ENCODE measurements at places on chromosomes 7 and 10.

- no peak for DNase-seq
Observed at GRCh38 chr10:78404296-78404695, 370.6 kb downstream of the RPS24 start.

DNA sequence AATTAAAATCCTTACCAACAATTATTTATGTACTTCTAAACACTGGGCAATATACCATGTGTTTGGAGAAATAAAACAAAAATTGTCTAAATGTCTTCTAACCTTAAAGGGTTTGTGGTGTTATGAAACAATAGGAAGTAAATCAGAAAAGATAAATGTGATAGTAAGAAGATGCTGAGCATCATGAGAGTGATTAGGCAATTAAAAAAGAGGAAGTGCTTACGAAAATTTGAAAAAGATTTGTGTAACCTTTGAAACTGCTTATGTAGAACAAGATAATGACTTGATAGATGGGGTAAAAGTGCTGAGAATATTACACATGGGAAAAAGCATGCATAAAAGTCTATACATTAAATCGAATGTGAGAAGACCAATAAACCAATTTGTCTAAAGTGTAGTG, 573.4 kb upstream of the CNTNAP2 start:
- DNase-seq, result no peak

DNA sequence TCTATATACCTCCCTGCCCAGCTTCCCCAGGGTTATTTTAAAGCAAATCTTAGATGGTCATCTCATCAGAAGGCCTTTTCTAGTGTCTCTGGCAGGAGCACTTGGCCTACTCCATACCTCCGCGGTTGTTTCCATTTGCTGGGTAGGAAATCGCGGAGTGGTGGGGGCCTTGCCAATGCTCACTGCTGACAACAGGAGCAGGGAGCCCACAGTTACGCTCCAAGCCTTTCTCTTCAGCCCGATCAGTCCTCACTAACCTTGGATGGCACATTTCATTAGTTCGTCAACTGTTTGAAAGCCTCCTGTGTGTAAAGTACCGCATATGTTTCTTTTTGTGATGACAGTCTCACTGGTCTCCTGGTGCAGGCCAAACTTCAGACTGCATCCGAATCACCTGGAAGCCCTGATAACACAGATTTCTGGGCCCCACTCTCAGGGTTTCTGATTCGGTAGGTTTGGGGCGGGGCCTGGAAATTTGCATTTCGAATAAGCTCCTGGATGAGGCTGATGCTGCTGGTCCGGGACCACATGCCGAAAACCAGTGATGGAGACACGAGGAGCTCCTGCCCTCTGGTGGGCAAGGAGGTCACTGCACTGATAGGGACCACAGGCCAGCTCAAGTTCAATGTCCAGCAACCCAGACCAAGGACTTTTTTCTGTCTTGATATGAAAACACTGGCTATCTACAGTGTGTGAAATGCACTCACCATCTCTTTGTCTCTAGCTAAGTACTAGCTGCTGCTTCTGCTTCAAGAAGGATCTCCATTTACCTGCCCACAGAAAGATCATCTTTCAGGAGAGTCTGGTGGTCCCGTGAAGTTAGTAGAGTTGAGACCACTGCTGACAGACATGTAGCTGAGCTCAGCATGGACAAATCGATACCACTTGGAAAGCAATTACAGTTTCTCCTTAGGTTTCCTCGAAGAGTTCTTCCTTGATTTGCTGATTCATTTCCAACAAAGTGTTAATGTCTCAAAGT, 14.0 kb downstream of the LRGUK start:
- DNase-seq, result no peak

- no peak for DNase-seq
Observed at GRCh38 chr7:157691586-157692459, 355.0 kb downstream of the DNAJB6 start.

GRCh38 chr10:48976196-48976595, 36.6 kb upstream of the LRRC18 start:
- DNase-seq, result peak; percentile 8

GRCh38 chr7:139103057-139103815, 6.3 kb downstream of the ZC3HAV1 start:
- no peak for DNase-seq

- no peak for DNase-seq
Observed at GRCh38 chr10:51918884-51919325, 219.5 kb upstream of the CSTF2T start.

- DNase-seq, result no peak
Observed at GRCh38 chr7:22159341-22159740, 197.6 kb downstream of the RAPGEF5 start.

DNA sequence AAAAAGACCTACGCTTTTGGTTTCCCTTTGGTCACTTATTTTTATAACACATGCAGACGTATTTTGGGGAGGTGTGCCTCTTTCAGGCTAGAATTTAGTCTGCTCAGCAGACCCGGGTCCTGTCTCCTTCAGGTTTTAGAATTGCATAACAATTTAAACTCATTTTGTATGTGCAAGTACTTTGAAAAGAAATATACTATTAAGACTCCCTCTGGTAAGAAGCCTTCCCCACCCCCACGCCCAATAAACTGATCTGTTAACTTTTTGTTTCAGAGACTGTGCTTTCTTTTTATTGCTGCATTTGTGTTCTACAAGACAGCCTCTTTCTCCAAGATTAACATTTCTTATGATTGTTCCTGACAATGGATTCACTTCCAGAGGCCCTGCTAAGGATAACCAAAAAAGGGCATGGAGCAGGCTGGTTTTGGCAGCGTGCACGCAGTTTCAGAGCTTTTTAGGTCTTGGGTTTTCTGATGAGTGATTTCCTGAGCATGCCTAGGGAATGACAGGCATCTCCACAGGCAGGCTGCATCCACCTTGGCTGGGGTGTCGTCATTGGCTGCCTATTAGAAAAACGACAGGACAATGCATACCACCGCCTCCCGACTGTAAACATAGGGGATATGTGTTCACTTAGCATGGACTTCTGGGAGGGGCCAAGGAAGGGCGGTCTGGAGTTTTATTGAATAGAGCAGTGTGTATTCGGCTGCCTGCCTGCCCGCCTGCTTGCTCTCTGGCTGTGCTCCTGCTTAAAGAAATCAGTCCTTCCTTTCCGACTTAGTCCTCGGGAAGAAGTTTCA, at the start of gene CALD1:
CALD1 (plus strand) TSS at position 694 of the 800 bp plus-strand sequence. CDS start 88,100 bp downstream, outside the sequence.
- peak; percentile 90 for DNase-seq

GRCh38 chr10:101000127-101000914, 713 bp downstream of the LZTS2 start:
- DNase-seq, result no peak

GRCh38 chr7:96306385-96307125, 15.3 kb downstream of the SLC25A13 start:
- no peak for DNase-seq

GRCh38 chr7:77812290-77812685, 13.7 kb downstream of the PHTF2 start:
- no peak for DNase-seq

DNA sequence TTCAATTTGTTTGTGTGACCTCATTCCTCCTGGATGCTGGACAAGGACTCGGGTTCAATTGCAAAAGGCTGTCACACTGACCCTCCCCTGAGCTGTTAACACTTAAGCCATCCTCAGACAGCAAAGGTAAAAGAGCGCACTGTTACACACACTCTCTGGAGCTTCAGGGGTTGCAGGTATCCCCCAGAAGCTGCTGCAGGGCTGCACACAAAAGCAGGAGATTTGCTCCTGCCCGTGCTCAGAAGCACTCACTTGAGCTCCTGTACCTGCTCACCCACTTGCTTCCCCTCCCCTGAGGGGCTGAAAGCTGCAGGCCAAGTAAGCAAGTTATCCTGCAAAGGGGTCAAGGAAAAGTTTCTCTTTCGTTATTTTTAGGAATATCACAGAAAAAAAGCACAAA, 886.2 kb upstream of the ZWINT start:
- no peak for DNase-seq

- no peak for DNase-seq
Observed at GRCh38 chr7:85630904-85631600, 444.2 kb upstream of the SEMA3D start.

DNA sequence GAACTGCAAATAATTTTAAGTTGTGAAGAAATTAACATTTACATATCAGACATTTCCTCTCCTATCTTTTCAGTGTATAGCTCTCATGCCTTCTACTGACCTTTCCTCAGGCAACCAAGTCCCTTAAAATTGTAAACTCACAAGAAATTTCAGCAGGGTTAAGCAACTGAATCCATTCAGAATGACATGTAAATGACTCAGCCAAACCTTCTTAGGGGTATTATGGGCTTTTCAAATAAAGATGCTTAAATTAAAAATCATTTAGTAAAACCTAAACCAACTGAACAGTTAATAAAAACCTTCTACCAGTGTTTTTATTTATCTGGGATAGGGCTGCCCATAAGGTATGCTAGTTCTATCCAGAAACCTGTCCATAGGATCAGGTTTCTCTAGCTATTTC, 20.7 kb downstream of the WAPL start:
- no peak for DNase-seq

GRCh38 chr7:12069757-12070156, 141.3 kb upstream of the TMEM106B start:
- DNase-seq, result no peak

DNA sequence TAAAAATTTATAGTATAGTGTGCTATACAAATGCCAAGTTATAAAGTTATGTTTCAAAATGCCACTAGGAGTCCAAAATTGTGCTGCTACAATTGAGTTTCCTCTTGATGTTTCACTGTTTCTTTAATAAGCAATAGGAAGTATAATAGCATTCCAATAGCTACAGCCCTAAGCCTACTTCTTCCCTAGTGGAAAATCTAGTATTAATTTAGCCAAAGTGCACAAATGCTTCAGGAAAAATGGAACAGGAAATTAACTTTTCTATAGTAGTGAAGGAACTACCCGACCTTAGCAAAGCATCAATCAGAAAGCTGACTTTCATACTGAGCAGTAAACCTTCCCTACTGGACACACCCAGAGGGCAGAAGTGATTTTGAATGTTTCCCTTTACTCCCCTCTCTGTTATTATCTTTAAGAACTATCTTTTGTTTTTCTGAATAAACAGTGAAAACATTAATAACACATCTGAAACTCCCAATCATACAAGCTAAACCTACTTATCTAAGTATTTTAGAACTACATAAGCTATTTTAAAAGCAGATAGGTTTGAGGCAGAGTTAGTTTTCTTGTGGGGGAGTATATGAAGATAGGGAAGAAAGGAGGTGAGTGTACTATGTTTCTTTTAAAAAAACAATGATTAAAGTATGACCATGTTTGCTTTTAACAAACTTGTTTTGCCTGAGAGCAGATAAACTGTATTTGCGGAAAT, 13.7 kb downstream of the CPED1 start:
- no peak for DNase-seq

GRCh38 chr7:15947754-15948153, 261.3 kb upstream of the MEOX2 start:
- no peak for DNase-seq

GRCh38 chr7:105649727-105650381, 68.6 kb upstream of the EFCAB10 start:
- no peak for DNase-seq

DNA sequence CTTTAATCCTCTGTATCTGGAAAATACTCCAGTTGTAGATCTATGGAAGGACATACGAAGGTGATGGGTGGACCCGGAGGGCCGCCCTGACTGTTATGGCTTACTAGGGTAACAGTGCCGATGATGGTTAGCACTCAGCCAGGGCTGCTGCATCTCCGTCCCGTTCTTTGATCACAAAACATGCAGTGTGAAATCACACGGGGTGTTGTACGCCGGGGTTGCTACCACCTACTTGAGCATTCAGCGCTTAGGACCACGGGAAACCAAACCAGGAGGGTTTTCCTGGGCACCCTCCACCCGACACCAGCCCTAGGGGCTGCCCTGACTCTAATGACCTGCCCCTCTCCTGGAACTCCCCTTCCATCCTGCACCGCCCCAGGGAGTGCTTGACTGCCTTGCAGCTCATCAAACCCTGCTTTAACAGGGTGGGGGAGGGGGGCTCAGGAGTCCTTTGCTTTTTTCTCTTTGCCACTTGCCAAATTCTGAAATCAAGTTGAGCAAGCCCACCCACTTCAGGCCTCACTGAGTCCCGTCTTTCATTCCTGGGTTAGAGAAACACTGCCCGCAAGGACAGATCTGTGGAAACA, 20.4 kb downstream of the ZNF775 start:
- DNase-seq, result no peak

GRCh38 chr7:139993169-139993568, 69.6 kb downstream of the PARP12 start:
- no peak for DNase-seq

DNA sequence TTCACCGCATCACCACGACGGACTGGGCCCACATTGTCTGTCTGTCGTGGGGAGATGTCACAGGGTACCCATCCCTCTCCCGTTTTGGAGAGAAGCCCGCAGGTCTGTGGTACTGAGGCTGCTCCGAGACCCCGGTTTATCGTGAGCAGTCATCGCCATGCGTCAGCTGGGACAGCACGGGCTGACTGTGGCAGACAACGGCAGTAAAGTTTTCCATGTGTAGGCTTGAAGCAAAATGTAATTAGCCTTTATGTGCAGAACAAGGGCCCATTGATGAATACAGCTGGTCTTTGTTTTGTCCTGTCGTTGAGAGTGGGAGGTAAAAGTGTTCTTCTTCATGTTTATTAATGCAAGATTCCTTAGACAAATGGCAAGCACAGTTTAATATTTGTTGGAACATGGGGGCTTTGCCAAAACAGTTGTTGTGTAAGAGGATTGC, 167.4 kb upstream of the SH2B2 start:
- no peak for DNase-seq

DNA sequence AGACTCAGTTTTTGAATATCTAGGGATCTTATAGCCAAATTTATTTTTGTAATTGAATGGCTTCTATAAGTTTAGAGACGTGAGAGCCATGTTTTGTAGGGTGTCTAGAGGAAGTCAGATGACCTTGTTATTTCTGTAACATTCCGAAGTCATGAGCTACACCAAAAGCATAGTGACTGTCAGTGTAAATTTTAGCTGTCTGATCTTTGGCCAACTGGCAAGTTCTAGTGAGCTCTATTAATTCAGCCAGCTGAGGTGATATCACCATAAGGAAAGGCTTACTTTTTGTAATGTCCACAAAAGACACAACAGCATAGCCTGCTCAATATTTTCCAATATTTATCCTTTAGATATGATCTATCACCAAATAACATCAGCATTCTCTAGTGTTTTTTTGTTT, 9.9 kb upstream of the NT5C3A start:
- DNase-seq, result no peak

DNA sequence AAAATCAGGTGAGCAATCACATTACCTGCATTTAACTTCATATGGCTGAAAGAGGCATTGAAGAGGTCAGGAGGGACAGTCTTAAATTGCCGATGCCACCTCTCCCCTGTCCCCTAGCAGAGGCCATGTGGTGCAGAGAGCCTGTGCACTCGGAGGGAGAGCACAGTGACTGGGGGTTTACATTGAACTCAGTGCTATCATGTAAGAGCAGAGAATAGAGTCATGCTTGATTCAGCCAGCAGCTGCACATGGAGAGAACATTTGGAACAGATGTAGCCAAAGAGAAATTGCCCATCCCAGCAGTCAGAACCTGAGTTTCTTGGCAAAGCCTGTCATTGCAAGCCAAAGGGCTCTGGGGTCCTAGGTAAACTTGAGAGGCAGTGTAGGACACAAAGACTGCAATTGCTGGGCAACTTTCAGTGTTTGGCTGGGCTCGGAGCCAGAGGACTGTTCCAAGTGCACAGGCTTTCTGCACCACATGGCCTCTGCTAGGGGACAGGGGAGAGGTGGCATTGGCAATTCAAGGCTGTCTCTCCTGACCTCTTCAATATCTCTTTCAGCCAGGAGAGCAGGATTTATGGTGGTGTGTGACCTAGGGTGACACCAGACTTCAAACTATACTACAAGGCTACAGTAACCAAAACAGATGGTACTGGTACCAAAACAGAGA, 267.1 kb downstream of the REEP3 start:
- DNase-seq, result no peak

- DNase-seq, result no peak
Observed at GRCh38 chr10:31930023-31930751, 1.6 kb upstream of the ARHGAP12 start.

All from epithelial cell of prostate (primary cell).